ENCODE measurements at places on chromosomes 7 and 10.
A peak's percentile ranks its signal among the peaks of the same experiment; 100 is the strongest.

DNA sequence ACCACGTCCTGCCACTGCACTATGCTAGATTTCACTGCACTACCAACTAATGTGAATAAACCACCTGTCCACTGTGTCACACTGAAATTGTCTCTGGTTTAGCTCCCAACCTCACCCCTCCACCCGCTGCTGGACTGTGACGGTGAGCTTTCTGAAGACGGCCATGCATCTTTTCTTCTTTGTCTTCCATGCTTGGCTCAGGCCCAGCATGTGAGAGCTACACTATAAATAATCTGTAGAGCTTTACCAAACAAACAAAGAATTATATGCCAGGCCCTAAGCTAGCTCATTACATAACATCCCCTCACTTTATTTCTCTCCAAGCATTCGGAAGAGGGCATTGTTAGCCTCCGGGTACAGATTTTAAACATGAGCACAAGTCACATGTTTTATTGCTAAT, 633.2 kb downstream of the TNS3 start:
- no peak overlapping the region for H3K4me3 ChIP-seq
- no peaks in the 10 kb centered on the region for H3K36me3 ChIP-seq
- H3K27me3 ChIP-seq = no peaks in the 10 kb centered on the region
- H3K27ac ChIP-seq = no peak overlapping the region
- ATAC-seq = no peak

DNA sequence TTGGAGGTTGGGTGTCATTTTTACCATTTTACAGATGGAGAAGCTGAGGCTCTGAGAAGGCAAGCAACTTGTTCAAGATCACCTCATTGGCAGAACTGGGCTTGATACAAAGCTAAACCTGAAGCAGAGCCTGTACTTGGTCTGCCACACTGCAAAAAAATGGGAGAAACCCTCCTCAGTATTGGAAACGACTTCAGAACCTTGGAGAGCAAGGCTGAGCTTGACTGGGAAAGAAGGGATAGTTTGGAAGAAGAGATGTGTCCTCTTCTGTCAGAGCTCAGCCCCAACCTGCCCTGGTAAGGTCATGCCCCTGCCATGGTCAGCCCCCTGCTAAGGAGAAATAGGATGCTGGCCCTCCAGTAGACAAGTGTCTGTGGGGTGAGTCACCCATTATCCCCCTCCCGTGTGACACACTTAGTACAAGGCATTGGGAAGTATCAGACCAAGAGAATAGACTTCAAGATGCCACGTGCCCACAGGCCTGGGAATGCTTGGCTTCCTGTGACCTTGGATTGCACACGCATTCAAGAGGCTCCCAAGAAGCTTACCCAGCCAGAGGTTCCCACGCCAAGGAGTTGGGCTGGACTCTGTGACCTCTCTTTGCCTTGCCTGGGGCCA, 56.2 kb upstream of the SMNDC1 start:
- peaks cover 63% of the 10 kb centered on the region for H3K4me1 ChIP-seq
- no peak overlapping the region for H3K4me3 ChIP-seq
- H3K27ac ChIP-seq = no peak overlapping the region
- ATAC-seq = no peak

GRCh38 chr7:112411186-112411795, 39.0 kb upstream of the IFRD1 start:
- H3K27me3 ChIP-seq = peaks cover 13% of the 10 kb centered on the region
- H3K27ac ChIP-seq = no peak overlapping the region
- no peaks in the 10 kb centered on the region for H3K36me3 ChIP-seq

DNA sequence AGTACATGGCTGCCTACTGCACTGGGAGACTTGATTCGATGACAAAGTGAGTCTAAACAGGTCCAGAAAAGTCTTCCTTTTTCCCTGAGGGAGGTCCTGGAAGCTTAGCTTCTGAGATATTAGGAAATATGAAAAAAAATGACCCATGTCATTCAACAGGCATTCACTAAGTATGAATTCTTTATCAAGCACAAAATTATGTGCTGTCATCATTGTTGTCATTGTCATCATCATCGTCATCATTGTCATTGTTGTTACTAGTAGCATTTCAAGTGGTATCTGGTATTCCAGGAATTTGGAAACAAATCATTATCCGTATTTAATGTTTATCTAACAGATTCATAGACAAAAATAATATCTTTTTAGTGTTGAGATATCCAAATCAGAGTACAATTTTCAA, 49.7 kb upstream of the HECTD2 start:
- ATAC-seq = no peak
- peaks cover 68% of the 10 kb centered on the region for H3K27me3 ChIP-seq
- H3K27ac ChIP-seq = no peak overlapping the region

DNA sequence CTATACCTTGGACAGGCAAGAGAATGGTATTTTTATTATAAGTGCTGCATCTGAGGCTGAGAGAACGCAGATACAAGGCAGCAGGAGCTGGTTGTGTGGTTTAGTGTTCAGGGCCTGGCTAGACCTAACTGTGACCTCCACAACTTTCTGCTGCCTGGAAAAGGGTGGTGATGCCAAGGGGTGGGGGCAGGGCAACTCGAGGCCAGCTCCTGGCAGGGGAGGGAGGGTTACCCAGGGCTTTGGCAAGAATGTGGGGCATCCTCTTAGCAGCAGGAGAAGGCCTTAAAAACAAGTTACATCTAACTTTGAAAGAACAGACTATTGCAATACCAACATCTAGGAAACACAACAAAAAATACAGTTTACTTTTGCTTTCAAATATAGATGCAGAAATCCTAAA, 13.0 kb downstream of the MXI1 start:
- H3K27ac ChIP-seq = no peak overlapping the region
- peaks cover 15% of the 10 kb centered on the region for H3K27me3 ChIP-seq
- no peak overlapping the region for H3K4me3 ChIP-seq
- peaks cover 24% of the 10 kb centered on the region for H3K4me1 ChIP-seq

- no peaks in the 10 kb centered on the region for H3K36me3 ChIP-seq
- peaks cover 58% of the 10 kb centered on the region for H3K4me1 ChIP-seq
- peak overlapping the region; percentile 24 for H3K4me3 ChIP-seq
- ATAC-seq = no peak
- peak overlapping the region; percentile 3 for H3K27ac ChIP-seq
Measured at GRCh38 chr7:25964483-25964991, 187.5 kb upstream of the NFE2L3 start.

GRCh38 chr10:1155791-1156615, 99.8 kb downstream of the WDR37 start:
- no peaks in the 10 kb centered on the region for H3K4me1 ChIP-seq
- H3K27me3 ChIP-seq = peaks cover 31% of the 10 kb centered on the region
- no peak overlapping the region for H3K4me3 ChIP-seq
- H3K36me3 ChIP-seq = no peaks in the 10 kb centered on the region
- no peak overlapping the region for H3K27ac ChIP-seq

- H3K4me1 ChIP-seq = peaks cover 3% of the 10 kb centered on the region
- no peak overlapping the region for H3K4me3 ChIP-seq
- no peaks in the 10 kb centered on the region for H3K36me3 ChIP-seq
- no peak for ATAC-seq
- no peaks in the 10 kb centered on the region for H3K27me3 ChIP-seq
- H3K27ac ChIP-seq = no peak overlapping the region
Measured at GRCh38 chr7:46009211-46009610, 88.1 kb upstream of the IGFBP3 start.

DNA sequence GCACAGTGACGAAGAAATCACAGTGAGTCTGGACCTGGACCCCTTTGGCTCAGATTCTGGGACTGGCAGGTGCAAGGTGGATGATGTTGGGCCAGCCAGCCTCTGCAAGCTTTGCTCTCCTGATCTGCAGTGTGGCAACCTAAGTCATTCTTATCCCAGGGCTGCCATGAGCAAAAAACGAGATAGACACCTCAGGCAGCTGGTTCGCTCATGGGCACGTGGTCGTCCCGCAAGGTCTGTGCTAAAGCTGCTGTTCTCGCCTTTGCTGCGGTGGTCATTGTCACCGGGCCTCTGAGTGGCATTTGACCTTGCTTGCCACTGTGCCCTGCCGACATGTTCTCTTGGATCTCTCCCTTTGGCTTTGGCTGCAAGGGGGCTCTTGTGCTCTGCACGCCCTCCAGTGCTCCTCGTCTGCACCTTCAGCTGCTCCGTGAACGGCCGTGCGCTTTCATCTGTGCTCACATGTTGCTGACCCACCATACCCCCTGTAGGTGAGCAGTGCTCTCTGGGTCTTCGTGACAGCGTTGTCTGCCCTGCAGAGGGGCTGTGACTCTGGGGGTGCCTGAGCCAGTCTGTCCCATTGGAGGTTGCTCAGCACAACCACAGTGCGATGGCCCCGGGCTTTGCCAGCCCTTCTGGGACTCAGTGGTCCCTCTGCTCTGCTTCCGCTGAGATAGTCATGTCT, 317.0 kb downstream of the GLRX3 start:
- no peak overlapping the region for H3K4me3 ChIP-seq
- peaks cover 16% of the 10 kb centered on the region for H3K27me3 ChIP-seq
- no peaks in the 10 kb centered on the region for H3K4me1 ChIP-seq
- H3K27ac ChIP-seq = no peak overlapping the region

GRCh38 chr7:99308461-99309074, 17.1 kb upstream of the ARPC1A start:
- no peak overlapping the region for H3K27ac ChIP-seq
- H3K27me3 ChIP-seq = peaks cover 6% of the 10 kb centered on the region
- no peak overlapping the region for H3K4me3 ChIP-seq

GRCh38 chr7:102045681-102046372, 228.4 kb downstream of the CUX1 start:
- no peaks in the 10 kb centered on the region for H3K27me3 ChIP-seq
- no peak overlapping the region for H3K4me3 ChIP-seq
- peaks cover 51% of the 10 kb centered on the region for H3K4me1 ChIP-seq
- peak; percentile 41 for ATAC-seq
- H3K36me3 ChIP-seq = peaks cover 20% of the 10 kb centered on the region

- H3K27ac ChIP-seq = no peak overlapping the region
- H3K4me1 ChIP-seq = peaks cover 5% of the 10 kb centered on the region
- ATAC-seq = peak; percentile 36
- H3K27me3 ChIP-seq = no peaks in the 10 kb centered on the region
- H3K36me3 ChIP-seq = peaks cover 41% of the 10 kb centered on the region
Measured at GRCh38 chr7:158771213-158771834, 58.0 kb downstream of the ESYT2 start.

DNA sequence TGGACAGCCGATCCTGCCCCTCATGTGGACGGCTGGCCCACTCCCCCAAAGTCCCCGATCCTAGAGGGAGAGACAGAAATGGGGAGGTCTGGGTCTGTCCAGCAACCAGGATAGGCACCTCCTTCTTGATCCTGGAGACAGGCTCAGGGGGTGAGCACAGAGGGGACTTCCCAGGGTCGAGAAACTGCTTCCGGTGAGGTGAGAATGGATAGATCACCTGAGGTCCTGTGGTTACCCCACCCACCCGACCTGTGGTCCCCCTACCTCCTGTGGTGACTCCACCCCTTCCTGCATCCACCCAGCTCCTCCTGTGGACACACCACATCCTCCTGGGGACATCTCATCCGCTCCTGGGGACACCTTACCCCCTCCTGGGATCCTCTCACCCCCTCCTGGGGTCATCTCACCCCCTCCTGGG, 27.4 kb upstream of the RASGEF1A start:
- peaks cover 57% of the 10 kb centered on the region for H3K27me3 ChIP-seq
- no peak overlapping the region for H3K4me3 ChIP-seq
- no peaks in the 10 kb centered on the region for H3K36me3 ChIP-seq
- H3K4me1 ChIP-seq = peaks cover 17% of the 10 kb centered on the region
- no peak for ATAC-seq
- peak overlapping the region; percentile 59 for H3K27ac ChIP-seq

- no peak overlapping the region for H3K27ac ChIP-seq
- H3K36me3 ChIP-seq = no peaks in the 10 kb centered on the region
- ATAC-seq = no peak
- H3K27me3 ChIP-seq = peaks cover 10% of the 10 kb centered on the region
- H3K4me3 ChIP-seq = no peak overlapping the region
Measured at GRCh38 chr7:93719546-93719945, 145.0 kb upstream of the CALCR start.

- ATAC-seq = no peak
- no peaks in the 10 kb centered on the region for H3K27me3 ChIP-seq
- H3K27ac ChIP-seq = no peak overlapping the region
- H3K36me3 ChIP-seq = no peaks in the 10 kb centered on the region
- H3K4me1 ChIP-seq = peaks cover 10% of the 10 kb centered on the region
- no peak overlapping the region for H3K4me3 ChIP-seq
Measured at GRCh38 chr7:42192066-42192465, 44.9 kb downstream of the GLI3 start.

- H3K27me3 ChIP-seq = no peaks in the 10 kb centered on the region
- peaks cover 17% of the 10 kb centered on the region for H3K36me3 ChIP-seq
- no peak for ATAC-seq
- H3K4me3 ChIP-seq = peak overlapping the region; percentile 99
Measured at GRCh38 chr10:71319800-71320392, 837 bp downstream of the SLC29A3 start.

DNA sequence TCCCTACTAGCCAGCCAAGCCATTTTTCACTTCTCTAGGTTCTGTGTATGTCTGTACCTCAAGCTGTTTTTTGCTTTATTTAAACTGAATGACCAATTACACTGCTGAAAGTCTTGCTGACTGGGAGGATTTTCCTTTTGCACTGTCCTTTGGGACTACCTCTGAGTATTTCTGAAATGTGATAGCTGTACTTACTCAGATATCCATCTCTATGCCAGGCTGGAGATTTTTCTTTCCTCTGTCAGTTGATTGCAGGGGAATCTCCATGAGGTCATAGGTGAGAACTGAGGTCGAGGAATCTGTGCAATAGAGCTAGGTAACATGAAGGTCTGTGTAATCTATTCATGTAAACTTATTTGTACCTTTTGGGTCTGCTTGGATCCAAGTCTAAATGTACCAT, 38.9 kb upstream of the ANKRD1 start:
- H3K4me3 ChIP-seq = no peak overlapping the region
- H3K36me3 ChIP-seq = no peaks in the 10 kb centered on the region
- ATAC-seq = no peak
- no peak overlapping the region for H3K27ac ChIP-seq
- H3K4me1 ChIP-seq = peaks cover 10% of the 10 kb centered on the region

DNA sequence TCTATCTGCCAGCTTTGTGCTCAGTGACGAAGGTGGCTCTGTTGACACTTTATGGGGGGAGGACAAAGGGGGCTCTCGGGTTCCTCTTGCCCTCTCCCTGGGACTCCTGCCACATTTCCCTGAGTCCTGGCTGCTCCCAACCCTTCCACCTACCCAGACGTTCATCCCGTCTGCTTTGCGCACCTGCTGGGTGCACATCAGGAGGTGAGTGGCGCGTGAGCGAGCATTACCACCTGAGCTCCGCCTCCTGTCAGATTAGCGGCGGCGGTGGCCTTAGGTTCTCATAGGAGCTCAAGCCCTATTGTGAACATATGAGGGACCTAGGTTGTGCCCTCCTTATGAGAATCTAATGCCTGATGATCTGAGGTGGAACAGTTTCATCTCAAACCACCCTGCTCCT, 137.2 kb downstream of the DYNC2I1 start:
- peaks cover 21% of the 10 kb centered on the region for H3K27me3 ChIP-seq
- no peak overlapping the region for H3K4me3 ChIP-seq
- H3K27ac ChIP-seq = no peak overlapping the region
- no peaks in the 10 kb centered on the region for H3K4me1 ChIP-seq

DNA sequence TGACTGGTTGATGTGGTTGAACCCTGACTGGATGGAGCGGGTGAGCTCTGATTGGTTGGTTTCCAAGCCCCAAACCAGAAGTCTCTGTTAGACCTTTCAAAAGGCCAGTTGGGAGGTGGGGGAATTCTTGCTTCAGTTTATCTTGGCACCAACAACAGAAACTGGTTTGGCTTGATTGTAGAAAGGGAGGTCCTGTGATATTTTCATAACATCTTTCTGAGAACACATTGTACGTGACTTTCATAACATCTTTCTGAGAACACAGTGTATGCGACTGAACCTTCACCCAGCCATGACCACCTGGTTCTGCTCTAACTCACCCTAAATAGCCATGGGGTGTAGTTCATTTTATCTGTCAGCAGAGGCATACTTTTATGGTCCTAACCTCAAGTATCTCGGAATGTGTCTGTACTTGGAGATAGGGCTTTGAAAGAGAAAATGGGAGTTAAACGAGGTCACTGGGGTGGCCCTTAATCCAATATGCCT, 88.3 kb downstream of the GALNT17 start:
- no peaks in the 10 kb centered on the region for H3K36me3 ChIP-seq
- H3K27me3 ChIP-seq = no peaks in the 10 kb centered on the region
- no peak for ATAC-seq
- no peak overlapping the region for H3K27ac ChIP-seq
- H3K4me1 ChIP-seq = no peaks in the 10 kb centered on the region
